Hepatocyte (in vitro differentiated cells): ENCODE measurements at places on chromosomes 11 and 22. TPM values are rescaled to one million over a fixed set of nuclear protein-coding genes. Genes with fewer than 3 reads are reported as not detected.

NCF4 gene
- total RNA-seq = 0.37 and 1.5 TPM in 2 replicates

OR52N4 gene
- not detected in 2 replicates for total RNA-seq

THY1 gene
- total RNA-seq = 43.3 and 52.1 TPM in 2 replicates

SAA4 gene
- total RNA-seq = 73.0 and 73.8 TPM in 2 replicates

FXYD6 gene
- 19.5 and 28.3 TPM in 2 replicates for total RNA-seq

PRCP gene
- total RNA-seq = 46.8 and 49.0 TPM in 2 replicates

PDGFD gene
- total RNA-seq = 25.6 and 29.6 TPM in 2 replicates

CPT1A gene
- 16.2 and 24.8 TPM in 2 replicates for total RNA-seq

TBX10 gene
- 0.70 TPM in 1 of 2 replicates, not detected in the other for total RNA-seq

TMEM86A gene
- total RNA-seq = 1.7 and 2.3 TPM in 2 replicates

PTPN5 gene
- 0.40 and 0.90 TPM in 2 replicates for total RNA-seq

DNA sequence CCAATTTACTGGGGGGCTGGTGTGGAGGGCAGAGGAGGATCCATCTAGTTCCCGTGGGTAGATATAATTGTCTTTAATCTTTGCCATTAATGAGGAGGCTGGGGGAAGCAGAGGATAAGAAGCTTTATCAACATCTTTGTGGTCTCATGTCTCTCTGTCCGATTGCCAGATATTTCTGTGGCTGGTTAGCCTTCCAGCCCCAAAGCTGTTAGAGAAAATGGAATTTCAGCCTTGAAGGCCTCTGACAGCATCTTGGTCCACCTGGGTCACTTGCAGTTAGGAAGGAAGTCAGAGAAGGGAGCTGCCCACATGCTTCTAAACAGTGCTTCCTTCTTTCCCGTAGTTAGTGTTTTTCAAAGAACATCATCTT is 56.9 kb downstream of the ABTB2 start:
- no peaks in the 10 kb centered on the region for H3K36me3 ChIP-seq
- peaks cover 22% of the 10 kb centered on the region for H3K4me1 ChIP-seq
- no peaks in the 10 kb centered on the region for H3K27me3 ChIP-seq

- H3K27ac ChIP-seq = no peak overlapping the region
- H3K36me3 ChIP-seq = no peaks in the 10 kb centered on the region
- no peak overlapping the region for H3K4me3 ChIP-seq
- DNase-seq = peak; percentile 36
- H3K4me1 ChIP-seq = no peaks in the 10 kb centered on the region
- H3K27me3 ChIP-seq = no peaks in the 10 kb centered on the region
These were observed 29.0 kb downstream of the TTLL1 start for GRCh38 chr22:43060183-43060582.

GRCh38 chr11:61602775-61603569 is 22.1 kb upstream of the SYT7 start:
- H3K27ac ChIP-seq = peak overlapping the region; percentile 88
- DNase-seq = peak; percentile 88
- no peaks in the 10 kb centered on the region for H3K36me3 ChIP-seq
- no peak overlapping the region for H3K4me3 ChIP-seq
- H3K4me1 ChIP-seq = peaks cover 22% of the 10 kb centered on the region
- H3K27me3 ChIP-seq = no peaks in the 10 kb centered on the region

DNA sequence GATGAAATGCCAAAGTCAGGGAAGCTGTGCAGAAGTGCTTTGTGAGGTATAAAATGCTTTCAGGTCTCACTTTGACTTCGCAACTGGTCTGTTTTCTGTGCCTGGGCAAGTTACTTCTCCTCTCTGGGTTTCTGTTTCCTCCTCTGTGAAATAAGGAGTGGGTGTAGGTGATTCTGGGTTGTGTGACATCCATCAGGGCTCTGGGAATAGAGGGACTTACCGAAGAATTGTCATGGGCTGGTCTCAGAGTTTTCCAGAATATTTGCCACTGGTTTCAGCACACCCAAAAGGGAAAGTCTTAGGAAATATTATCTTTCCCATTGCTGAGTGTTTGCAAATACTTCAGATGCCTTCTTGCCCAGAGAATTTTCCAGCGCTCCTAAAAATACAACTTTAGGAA is 118.4 kb downstream of the KIAA1671 start:
- H3K4me3 ChIP-seq = no peak overlapping the region
- no peak for DNase-seq
- no peaks in the 10 kb centered on the region for H3K36me3 ChIP-seq
- peaks cover 16% of the 10 kb centered on the region for H3K4me1 ChIP-seq
- no peaks in the 10 kb centered on the region for H3K27me3 ChIP-seq

GRCh38 chr11:131471976-131472375 is 101.6 kb downstream of the NTM start:
- H3K36me3 ChIP-seq = no peaks in the 10 kb centered on the region
- no peaks in the 10 kb centered on the region for H3K4me1 ChIP-seq
- H3K27ac ChIP-seq = no peak overlapping the region
- H3K4me3 ChIP-seq = no peak overlapping the region
- H3K27me3 ChIP-seq = peaks cover 39% of the 10 kb centered on the region

GRCh38 chr11:225734-226453 is 10.2 kb downstream of the SIRT3 start:
- H3K4me1 ChIP-seq = no peaks in the 10 kb centered on the region
- H3K36me3 ChIP-seq = no peaks in the 10 kb centered on the region

- H3K27ac ChIP-seq = no peak overlapping the region
- no peak overlapping the region for H3K4me3 ChIP-seq
- H3K4me1 ChIP-seq = peaks cover 17% of the 10 kb centered on the region
- no peak for DNase-seq
- H3K27me3 ChIP-seq = no peaks in the 10 kb centered on the region
These were observed 26.1 kb downstream of the MRTFA start for GRCh38 chr22:40610329-40610850.

- DNase-seq = no peak
- no peaks in the 10 kb centered on the region for H3K27me3 ChIP-seq
- H3K36me3 ChIP-seq = no peaks in the 10 kb centered on the region
- no peaks in the 10 kb centered on the region for H3K4me1 ChIP-seq
- no peak overlapping the region for H3K4me3 ChIP-seq
These were observed 18.9 kb downstream of the SHANK3 start for GRCh38 chr22:50691521-50691920.

- no peak overlapping the region for H3K27ac ChIP-seq
- no peak for DNase-seq
- peaks cover 42% of the 10 kb centered on the region for H3K4me1 ChIP-seq
These were observed 1.8 kb upstream of the NFAM1 start for GRCh38 chr22:42433754-42434682.

DNA sequence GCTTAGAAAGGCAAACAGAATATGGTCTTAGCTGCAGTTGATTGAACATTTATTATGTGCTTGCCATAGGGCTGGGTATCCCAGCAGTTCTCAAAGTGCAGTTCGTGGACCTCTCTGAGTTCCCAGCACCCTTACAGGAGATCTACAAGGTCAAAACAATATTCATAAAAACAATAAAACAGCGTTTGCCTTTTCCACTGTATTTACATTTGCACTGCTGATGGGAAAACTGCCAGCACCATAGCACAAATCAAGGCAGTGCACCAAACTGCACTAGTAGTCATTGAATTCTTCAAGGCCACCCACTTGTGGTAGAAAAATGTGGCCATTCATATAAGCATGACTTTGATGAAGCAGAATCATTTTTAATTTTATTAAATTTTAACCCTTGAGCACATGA is 128.1 kb downstream of the CCDC34 start:
- no peak for DNase-seq
- no peak overlapping the region for H3K4me3 ChIP-seq
- H3K27ac ChIP-seq = peak overlapping the region; percentile 40
- no peaks in the 10 kb centered on the region for H3K27me3 ChIP-seq

- H3K4me1 ChIP-seq = no peaks in the 10 kb centered on the region
- no peaks in the 10 kb centered on the region for H3K27me3 ChIP-seq
- DNase-seq = no peak
- H3K4me3 ChIP-seq = no peak overlapping the region
- no peaks in the 10 kb centered on the region for H3K36me3 ChIP-seq
These were observed 84.3 kb downstream of the ARL14EP start for GRCh38 chr11:30406978-30407762.

GRCh38 chr11:27122001-27122400 is 81.4 kb downstream of the BBOX1 start:
- no peaks in the 10 kb centered on the region for H3K4me1 ChIP-seq
- no peak for DNase-seq
- H3K36me3 ChIP-seq = no peaks in the 10 kb centered on the region
- no peak overlapping the region for H3K27ac ChIP-seq
- H3K27me3 ChIP-seq = no peaks in the 10 kb centered on the region

DNA sequence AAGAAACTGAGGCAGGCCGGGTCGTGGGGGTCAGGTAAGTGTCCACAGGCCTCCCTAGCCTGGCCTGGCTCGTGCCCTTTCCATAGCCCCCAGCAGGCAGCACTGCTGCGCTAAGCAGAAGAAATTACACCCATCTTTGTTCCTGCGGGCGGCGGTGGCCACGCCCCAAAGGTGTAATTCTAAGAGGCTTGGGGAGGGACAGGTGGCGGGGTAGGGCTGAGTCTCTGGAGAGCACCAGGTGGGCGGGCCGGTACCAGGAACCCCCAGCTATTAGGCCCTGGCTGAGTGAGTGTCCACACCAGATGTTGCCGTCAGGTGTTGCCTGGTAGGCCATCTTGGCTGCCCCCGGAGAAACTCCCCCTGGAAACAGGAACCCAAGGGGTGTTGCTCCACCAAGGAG is 12.3 kb upstream of the ARAP1 start:
- peak overlapping the region; percentile 74 for H3K27ac ChIP-seq
- H3K27me3 ChIP-seq = no peaks in the 10 kb centered on the region
- peak; percentile 67 for DNase-seq
- H3K4me3 ChIP-seq = no peak overlapping the region

DNA sequence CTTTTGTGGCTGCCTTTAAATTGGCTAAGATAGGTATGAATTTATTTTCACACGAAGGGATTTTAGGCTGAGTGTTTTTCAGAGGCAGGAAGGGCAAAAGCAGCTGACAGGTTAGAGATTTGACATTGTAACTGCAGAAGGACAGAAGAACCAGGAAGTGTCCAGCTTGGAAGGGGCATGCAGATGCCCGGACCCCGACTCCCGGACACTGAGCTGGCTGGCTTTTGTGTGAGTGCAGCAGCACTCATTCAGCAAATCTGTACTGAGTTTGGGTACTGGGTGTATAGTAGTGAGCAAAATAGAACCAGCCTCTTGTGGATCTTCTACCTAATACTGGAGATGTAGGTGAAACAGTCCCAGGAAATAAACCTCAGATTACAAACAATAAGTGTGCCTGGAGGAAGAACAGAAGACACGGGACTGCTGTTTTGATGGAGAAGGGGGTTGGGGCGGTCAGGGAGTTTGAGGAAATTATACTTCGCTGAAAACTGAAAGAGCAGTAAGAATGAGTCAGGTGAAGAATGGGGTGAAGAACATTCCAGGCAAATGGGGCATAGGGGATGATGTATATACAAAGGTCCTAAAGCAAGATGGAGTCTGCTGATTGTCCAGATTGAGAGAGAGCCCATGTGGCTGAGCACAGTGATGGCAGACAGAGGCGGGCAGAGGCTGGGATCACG is 64.6 kb downstream of the PPFIBP2 start:
- H3K27ac ChIP-seq = peak overlapping the region; percentile 99
- H3K4me1 ChIP-seq = peaks cover 58% of the 10 kb centered on the region
- no peaks in the 10 kb centered on the region for H3K27me3 ChIP-seq
- H3K4me3 ChIP-seq = peak overlapping the region; percentile 6
- no peaks in the 10 kb centered on the region for H3K36me3 ChIP-seq

- H3K27me3 ChIP-seq = no peaks in the 10 kb centered on the region
- no peak overlapping the region for H3K27ac ChIP-seq
- H3K4me1 ChIP-seq = no peaks in the 10 kb centered on the region
- DNase-seq = no peak
These were observed 33.7 kb downstream of the C11orf71 start for GRCh38 chr11:114366331-114367243.

GRCh38 chr11:72038491-72038890 is 39.8 kb downstream of the IL18BP start:
- peak overlapping the region; percentile 24 for H3K4me3 ChIP-seq
- H3K27ac ChIP-seq = peak overlapping the region; percentile 99
- H3K4me1 ChIP-seq = peaks cover 31% of the 10 kb centered on the region
- no peaks in the 10 kb centered on the region for H3K27me3 ChIP-seq

DNA sequence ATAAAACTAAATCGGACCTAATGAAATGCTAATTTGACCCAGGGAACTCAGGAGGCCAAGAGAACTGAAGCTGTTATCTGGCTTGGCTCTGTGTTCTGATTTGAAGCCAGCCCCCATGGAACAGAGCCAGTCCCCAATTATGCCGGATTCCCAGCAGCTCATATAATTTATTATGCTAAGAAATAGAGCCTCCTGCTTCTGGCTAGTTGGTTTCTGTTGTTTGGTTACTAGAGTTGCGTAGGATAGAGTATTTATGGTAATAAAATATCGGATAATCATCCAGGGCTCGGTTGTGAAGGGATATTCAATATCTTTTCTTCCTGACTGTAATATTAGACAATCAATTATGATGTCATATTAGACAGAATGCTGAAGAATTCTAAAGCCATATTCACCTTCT is 120.4 kb upstream of the TTC12 start:
- H3K27me3 ChIP-seq = no peaks in the 10 kb centered on the region
- H3K36me3 ChIP-seq = no peaks in the 10 kb centered on the region
- H3K4me1 ChIP-seq = peaks cover 29% of the 10 kb centered on the region
- H3K4me3 ChIP-seq = no peak overlapping the region
- DNase-seq = no peak

DNA sequence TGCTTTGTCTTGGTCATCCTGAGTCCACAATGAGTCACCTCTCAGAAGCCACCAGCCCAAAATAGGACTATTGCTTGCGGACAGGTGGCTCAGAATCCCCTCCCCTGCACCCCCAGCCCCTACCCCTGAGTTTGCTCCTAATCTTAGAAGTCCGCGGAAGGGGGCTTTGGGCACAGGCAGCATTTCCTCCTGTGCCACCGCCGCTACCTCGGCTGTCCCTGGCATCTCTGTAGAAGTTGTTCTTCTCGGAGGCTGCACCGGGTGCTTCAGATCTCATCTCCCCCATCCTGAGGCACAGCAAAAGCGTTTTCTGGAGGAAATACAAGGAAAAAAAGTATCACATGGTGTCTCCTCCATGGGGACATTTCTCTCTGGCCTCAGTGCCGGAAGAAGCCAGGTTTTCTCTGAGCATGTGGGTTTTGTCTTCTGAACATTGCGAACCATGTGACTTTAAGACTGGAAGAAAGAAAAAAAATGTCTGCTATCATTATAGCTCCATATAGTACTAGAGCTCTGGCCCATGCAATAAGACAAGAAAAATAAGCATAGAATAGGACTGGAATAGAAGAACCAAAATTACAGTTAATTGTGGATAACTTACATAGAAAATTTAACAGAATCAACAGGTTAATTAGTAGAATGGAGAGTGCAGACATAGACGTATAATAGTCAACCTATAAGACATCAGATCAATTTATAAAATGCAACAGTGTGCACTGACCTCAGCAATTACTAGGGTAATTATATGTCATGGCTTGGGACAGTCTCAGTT is 63.2 kb downstream of the SHISAL1 start:
- H3K27me3 ChIP-seq = no peaks in the 10 kb centered on the region
- H3K36me3 ChIP-seq = no peaks in the 10 kb centered on the region
- H3K4me1 ChIP-seq = no peaks in the 10 kb centered on the region
- H3K27ac ChIP-seq = no peak overlapping the region

GRCh38 chr22:49395617-49396016 is 432.1 kb downstream of the BRD1 start:
- no peaks in the 10 kb centered on the region for H3K4me1 ChIP-seq
- no peaks in the 10 kb centered on the region for H3K36me3 ChIP-seq
- no peaks in the 10 kb centered on the region for H3K27me3 ChIP-seq
- DNase-seq = no peak

- no peaks in the 10 kb centered on the region for H3K36me3 ChIP-seq
- DNase-seq = peak; percentile 55
- peak within 1 kb of the TSS; percentile 22 for H3K4me3 ChIP-seq
- peak within 1 kb of the TSS; percentile 36 for H3K27ac ChIP-seq
- H3K27me3 ChIP-seq = peaks cover 5% of the 10 kb centered on the region
- peaks cover 8% of the 10 kb centered on the region for H3K4me1 ChIP-seq
These were observed at the start of gene PLAAT5 for GRCh38 chr11:63490551-63491239. PLAAT5 (minus strand) TSS chr11:63491167; CDS start chr11:63491034, 133 bp downstream.
